ENCODE measurements at places on chromosomes 1 and 21.

DNA sequence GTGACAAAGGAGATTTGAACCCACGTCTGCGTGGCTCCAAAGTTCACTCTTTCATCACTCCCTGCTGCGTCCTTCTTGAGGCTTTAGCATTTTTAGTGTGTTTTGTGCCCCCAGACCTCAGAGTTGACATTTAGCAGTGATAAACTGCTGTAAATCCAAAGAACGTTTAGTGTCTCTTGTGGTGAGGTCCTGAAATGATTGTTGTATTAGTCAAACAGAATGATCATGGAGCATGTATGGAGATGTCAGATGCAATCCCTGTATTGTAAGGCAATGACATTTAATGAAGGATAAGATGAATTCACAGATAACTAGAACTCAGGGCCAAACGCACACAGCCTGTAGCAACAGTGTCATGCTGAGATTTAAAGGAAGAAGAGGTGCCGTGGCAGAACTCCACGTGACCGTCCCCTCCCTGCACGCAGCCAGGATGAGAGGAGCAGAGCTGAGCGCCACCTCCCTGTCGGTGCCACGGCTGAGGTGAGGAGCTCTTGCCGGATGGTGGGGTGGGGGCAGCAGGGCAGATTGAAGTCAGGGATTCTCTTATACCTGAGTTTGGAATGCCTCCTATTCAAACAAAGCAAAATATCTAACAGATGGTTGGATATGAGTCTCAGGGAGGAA is 30.1 kb downstream of the NTPCR start:
- no peak for DNase-seq

DNA sequence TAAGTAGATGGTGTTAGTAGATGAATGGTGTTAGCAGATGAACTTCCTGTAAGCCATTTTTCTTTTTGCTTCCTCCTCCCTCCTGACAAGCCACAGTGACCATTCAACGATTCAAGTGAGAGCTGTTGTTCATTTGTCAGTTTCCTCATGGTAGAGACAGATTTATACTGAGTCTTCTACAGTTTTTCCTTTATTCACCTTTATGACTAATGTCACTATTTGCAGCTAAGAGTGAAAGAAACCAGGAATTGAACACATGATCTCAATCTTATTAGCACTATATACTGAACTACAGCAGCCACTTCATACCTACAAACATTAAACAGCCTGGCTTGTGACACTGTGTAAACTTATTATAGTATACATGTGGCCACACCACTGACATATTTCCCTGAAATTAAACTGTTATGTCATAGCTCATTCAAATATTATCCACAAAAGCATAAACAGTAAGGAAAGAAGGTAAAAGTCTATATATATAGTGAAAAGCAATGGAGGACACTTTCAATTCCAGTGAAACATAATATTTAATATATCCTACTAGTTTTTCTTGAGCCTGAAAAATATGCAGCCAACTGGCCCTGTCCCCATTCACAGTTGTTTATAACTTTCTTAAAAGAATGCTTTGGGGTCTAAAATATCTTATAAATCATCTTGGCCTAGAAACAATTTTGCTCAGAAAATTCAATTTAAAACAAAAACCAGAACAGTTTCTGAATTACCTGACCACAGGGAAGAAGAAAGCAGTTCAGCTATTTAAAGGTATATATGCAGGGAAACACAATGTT is 566.9 kb upstream of the ZRANB2 start:
- DNase-seq = no peak

GRCh38 chr1:76121850-76122249 is 47.3 kb downstream of the ST6GALNAC3 start:
- DNase-seq = no peak

- no peak for DNase-seq
Observed at GRCh38 chr1:97372531-97372930, 548.3 kb downstream of the DPYD start.

GRCh38 chr1:108570128-108570527 is 10.2 kb downstream of the EEIG2 start:
- no peak for DNase-seq

GRCh38 chr1:18682375-18682774 is 51.7 kb downstream of the PAX7 start:
- no peak for DNase-seq

DNA sequence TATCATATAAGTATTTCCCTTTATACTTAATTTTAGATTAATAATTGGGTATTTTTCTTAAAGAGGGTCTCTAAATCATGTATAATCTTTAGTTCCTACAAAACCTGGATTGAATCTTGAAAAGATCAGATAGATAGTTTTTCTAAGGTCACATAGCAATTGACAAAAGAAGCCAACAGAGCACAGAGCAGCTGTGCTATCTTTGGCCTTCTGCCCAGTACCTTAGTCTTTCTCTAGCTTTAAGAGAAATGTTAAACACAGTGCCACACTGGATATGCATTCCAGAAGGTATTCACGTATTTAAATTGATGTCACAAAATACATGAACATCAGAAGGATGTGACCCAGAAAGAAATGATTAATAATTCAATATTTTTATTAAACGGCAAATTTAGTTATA is 86.8 kb downstream of the C21orf91 start:
- no peak for DNase-seq

GRCh38 chr1:5490635-5491034 is 501.6 kb downstream of the NPHP4 start:
- DNase-seq = no peak

DNA sequence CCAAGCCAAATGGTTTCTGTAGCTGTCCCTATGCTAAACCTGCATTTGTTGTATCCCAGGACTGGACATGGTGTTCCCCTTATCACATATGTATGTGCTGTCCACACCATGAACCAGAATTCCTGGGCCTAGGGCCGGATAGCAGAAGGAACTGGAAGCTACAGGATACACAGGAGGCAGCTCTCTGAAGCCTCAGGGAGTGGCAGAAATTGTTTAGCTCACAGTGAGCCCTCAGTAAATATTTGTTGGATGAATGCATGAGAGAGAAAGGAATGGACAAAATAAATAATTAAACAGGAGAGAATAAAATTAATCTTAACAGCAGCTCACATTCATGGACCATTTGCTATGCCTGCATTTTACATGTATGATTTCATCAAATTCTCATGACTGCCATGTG is 2.1 kb downstream of the NIPAL3 start:
- no peak for DNase-seq

DNA sequence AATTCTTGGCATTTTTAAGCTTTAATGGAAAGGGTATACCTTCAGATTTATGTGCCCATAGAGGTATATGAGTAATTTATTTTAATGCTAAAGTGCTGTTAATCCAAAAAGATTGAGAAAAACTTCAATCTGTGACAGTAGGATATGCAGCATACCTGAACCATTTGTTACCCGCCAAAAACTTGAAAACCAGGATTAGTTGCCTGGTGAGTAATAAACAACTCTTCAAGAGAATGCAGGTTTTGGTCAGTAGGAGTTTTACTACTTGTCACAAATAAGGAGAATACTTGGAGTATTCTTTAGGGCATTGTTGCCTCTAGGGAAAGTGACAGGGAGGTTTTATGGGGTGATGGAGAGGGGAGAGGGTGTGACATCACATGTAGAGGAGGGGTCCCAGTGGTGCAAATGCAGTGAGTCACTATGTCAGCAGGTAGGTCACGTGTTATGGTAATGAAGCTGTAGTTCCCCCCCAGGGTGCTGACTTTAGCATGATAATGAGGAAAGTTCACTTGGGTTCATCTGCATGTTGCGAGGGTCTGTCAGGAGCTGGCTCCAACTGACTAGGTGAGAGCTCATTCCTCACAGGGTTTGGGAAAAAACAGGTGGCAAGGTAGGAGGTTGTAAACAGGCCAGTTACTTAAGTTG is 23.1 kb downstream of the USP25 start:
- no peak for DNase-seq

- no peak for DNase-seq
Observed at GRCh38 chr21:41634211-41634694, 126.3 kb upstream of the TMPRSS2 start.

- DNase-seq = no peak
Observed at GRCh38 chr21:28794371-28794851, 198.3 kb downstream of the LTN1 start.

DNA sequence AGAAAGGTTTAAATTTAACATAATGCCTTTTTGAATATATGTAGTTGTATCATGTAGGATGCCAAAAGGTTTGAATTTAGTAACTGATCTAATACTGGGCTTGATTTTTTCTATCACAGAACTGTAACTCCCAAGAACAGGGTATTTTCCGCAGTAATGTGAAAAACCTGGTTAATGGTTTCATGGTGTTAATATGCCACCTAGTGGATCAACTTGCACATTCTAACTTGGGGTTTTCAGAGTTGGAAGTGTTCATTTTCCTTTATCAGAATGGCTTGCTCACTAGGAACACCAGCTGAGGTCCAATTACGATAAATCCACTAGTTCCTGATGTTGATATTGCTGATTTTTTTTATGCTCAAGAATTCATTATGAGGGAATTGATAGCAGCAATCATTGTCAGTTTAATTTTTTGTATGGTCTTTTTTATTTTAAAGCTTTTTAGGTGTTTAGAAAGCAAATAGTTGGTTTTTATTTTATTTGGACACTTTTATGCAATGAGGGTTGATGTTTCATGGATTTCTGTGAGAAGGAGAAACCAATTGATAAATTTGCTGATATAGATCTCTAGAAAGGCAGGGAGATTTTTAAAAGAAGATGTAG is 157.2 kb downstream of the PLA2G4A start:
- DNase-seq = no peak

DNA sequence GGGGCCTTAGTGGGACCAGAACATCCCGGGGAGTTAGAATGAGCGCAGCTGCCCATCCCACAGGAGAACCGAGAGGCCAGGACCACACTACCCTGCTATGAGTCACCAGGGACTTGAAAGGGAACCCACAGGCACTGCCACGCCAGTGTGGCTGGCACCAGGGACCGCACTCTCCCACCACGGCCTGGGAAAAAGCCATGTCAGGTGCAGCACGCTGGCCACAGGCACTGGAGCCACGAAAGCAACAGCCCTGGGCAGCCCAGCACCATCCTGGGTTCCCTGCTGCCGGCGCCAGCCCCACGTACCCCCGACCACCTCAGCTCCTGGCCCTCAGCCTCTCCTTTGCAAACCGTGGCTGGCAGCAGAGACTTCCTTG is 14.1 kb upstream of the TMEM240 start:
- DNase-seq = no peak

DNA sequence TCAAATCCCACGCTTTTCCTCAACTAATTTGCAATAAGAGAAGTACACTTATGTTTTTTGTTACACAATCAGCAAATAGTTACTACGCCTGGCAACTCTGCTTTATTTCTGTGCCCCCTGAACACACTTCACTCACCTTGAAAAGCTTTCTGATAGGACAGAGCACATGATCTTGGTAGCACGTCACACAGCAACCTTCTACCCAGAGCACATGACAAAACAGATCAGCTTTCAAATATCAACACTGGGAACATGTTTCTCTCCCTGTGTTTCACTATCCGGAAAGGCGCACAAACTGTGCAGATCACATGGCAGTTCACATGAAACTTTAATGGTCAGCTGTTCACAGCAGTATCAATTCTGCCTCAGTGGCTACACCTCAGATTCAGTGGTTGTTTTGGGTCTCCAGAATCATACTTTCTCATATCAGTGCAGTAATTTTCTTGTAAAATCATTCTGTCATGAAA is 2.2 kb downstream of the SLC19A2 start:
- DNase-seq = no peak

GRCh38 chr21:35394634-35395369 is 345.7 kb upstream of the RUNX1 start:
- no peak for DNase-seq

- DNase-seq = no peak
Observed at GRCh38 chr1:1911350-1912041, 3.6 kb upstream of the CALML6 start.

DNA sequence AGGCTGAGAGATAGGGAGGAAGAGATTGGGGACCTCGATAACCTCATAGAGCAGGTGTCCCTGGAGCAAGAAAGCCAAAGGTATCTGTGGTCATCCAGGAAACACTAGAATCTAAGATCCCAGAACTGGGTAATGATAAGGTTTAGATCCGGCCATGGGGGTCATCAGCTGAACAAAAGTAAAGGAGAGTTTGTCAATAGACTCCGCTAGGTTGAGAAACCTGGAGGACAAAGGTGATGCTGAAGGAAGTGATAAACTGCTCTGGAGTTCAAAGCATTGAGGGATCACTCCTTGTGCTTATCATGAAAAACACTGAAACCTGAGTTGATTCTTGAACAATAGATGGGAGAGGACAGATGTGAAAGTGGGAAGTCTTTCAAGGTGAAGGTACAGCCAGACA is 59.5 kb upstream of the SLC2A1 start:
- DNase-seq = no peak

DNA sequence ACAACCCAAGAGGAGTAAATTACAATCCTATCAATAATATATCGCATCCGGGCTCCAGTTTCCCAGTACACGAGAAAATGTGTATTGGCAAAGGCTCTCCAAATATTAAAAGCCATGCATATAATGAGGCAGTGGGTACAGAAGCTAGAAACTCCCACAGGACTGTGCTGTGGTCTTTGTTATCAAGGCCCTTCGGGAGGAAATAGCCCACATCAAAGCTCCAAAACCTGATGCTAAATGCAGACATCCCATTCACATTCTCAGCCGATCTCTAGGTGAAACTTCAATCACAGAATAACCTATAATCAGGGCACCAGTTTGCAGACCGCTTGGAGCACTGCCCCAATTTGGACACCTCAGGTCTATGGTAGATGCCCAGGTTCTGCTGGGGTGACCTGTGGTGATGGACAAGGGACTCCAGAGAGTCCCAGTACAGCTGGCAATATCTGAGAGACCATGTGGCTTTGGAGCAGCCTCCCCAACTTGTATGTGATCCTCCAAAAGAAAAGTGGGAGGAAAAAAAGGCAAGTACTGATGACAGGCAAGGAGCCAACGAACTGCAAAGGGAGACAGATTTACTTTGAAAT is 148.8 kb upstream of the CAMK1G start:
- no peak for DNase-seq

- no peak for DNase-seq
Observed at GRCh38 chr1:33903210-33903589, 39.3 kb downstream of the HMGB4 start.

DNA sequence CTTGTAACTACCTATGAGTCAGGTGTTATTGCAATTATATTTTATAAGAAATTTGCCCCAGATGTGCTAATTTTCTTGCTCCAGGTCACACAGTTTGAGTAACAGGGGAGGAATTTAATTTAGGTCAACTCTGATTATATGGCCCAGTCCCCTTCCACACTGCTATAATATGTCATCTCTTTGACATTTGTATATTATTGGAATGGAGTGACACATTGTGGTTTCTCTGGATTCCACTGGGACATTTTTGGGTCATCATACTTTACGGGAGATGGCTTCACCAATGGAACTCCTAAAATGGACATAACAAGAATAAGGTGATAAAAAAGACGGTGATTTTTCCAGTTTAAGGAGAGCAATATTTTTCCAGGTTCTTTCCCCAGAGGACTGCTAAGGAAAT is 191.2 kb downstream of the DISC1 start:
- DNase-seq = no peak
